ENCODE measurements at places on chromosomes 7 and 10.

- DNase-seq = no peak
Measured at GRCh38 chr10:21475393-21475792, 50.1 kb downstream of the SKIDA1 start.

- no peak for DNase-seq
Measured at GRCh38 chr10:86082556-86082955, 284.0 kb downstream of the GRID1 start.

GRCh38 chr7:157490465-157490912 lies 153.7 kb downstream of the DNAJB6 start:
- no peak for DNase-seq

DNA sequence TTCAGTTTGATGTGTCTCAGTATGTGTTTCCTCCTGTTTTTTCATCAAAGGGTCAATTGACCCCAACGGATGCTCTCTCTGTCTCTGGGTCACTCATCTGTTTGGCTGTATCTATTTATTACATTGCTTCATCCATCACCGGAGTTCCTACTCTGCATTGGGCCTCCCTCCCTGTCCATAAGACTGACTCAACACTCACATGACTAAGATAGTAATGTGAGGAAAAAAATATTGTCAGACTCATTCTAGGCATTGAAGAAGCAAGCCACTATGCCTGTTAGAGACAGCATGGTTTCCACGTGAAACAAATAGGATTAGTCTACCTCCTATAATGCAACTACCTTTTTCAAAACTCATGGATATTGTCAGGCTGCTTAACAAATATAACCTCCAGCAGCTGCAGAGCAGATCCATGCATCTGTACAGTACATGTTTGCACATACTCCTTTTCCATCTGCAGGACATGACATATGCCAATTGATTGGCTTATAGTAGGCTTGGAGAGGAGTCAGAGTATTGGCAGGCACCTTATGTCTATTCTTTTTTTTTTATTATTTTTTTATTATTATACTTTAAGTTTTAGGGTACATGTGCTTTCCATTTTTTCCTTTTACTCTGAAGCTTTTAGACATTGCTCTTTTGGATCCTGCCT lies 275.2 kb downstream of the LRRTM3 start:
- no peak for DNase-seq

GRCh38 chr10:109933984-109934565 lies 10.8 kb upstream of the XPNPEP1 start:
- DNase-seq = no peak

GRCh38 chr7:128841921-128842673 lies 11.9 kb downstream of the FLNC start:
- no peak for DNase-seq

GRCh38 chr10:44045020-44045419 lies 339.9 kb downstream of the CXCL12 start:
- DNase-seq = no peak
